ENCODE measurements at places on chromosomes 11 and 22. TPM values are rescaled to one million over a fixed set of nuclear protein-coding genes. Genes with fewer than 3 reads are reported as not detected.

Gene NRXN2
- total RNA-seq: 26.0 TPM

Gene CARD10
- 21.0 TPM for total RNA-seq

DNA sequence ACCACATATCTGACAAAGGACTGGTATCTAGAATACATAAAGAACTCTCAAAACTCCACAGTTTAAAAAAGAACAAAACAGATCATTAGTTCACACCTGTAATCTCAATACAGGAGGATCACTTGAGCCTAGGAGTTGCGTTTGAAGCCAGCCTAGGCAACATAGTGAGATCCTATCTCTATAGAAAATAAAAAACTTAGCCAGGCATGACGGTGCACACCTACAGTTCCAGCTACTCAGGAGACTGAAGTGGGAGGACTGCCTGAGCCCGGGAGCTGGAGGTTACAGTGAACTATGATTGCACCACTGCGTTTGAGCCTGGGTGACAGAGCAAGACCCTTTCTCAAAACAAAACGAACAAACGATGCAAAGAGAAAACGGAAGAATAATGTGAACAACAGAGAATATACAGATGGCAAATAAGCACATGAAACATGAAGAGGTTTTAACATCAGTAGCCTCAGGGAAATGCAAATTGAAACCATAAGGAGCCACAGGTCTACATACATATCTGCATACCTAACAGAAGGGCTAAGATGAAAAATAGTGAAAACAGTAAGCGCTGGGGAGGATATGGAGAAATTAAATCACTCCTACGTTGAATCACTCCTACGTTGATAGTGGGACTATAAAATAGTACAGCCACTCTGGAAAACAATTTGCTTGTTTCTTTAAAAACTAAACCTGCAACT is 70.7 kb downstream of the DGCR2 start:
- no peak for DNase-seq

Gene CRYBB2
- total RNA-seq: not detected

DNA sequence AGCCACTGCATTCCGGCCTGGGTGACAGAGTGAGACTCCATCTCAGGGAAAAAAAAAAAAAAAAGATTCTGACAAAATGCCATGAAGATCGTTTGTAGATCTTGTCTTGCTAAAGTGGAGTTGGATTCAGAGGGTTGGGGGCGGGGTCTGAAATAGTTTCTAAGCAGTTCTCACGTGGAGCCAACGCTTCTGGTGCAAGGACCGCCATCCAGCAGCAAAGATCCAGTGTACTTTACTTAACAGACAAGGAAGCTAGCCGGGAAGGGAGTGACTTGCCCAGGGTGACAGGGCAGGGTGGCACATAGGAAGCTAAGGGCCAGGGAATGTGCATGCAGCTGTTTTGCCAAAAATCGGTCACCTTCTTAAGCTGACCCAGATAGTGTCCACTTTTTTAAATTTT is 27.4 kb downstream of the APOL1 start:
- DNase-seq: no peak

Data from ascending aorta (tissue), 2 donors.